ENCODE measurements at places on chromosomes 11 and 22.

DNA sequence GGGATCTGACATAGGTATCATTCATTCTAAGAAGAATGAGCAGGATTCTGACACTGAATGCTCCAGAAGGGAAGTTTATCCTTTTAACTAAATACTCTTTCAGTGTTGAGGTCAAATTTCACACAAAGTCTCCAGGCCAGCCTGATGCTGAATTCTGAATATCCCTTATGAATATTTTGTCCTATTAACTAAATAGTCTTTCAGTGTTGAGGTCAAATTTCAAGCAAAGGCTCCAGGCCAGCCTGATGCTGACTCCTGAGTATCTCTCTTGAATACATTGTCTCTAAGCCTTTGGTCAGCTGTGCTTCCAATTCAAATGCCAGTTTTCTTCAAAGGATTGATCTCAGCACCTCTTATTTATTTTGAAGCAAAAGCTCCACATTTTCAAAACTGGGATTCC lies 676.8 kb downstream of the NTM start:
- no peak for DNase-seq

DNA sequence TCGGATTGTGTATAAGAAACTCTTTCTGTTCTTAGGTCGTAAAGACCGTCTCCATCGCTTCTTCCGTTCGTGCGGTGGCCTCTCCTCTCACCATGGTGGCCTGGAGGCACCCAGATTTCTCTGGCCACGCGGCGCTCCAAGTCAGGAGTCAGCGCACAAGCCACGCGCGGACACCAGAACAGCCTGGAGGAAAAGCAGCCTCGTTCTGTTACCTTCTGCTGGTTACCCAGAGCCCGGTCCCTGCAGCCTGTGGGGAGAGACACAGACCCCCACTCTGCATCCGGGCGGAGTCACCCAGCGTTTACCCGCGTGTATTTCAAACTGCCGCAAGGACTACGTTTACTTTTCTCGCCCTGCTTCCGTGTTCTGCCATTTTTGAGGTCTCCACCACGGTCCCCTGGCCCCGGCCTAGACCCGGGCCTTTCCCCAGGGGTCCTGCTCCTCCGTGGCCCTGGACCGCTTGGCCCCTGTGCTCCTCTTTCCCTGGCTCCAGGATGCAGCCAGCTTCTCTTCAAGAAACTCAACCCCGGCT lies 776.1 kb downstream of the BRD1 start:
- no peak for DNase-seq

DNA sequence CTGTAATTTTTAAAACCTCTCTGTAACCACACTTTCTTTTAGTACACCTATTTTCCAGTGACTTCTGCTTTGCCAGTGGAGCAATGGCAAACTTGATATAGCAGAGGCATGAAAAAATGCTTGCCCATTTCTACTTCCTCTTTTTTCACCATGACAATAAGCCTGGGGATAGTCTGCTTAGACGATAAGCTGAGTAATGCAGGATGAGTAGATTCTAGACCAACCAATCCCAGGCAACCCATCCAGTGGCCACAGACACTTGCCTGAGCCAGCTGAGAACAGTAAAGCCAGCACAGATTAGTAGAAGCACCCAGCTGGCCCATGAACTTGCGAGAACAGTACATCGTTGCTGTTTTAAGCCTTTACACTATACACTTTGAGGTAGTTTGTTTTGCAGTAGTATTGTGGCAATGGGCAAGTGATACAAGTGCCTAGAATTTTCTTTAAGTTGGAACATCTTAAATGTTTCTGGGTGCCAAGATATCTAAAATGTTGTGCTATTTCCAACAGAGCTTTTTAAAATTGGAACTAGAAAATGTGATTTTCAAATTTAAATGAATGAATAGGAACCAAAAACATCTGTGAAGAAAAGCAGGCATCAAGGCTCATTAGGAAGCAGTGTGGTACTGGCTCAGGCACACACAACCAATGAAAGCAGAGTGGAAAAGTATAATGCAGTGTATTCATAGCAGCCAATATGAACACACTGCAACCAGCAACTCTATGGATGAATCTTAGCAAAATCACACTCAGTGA lies 37.7 kb downstream of the DDI1 start:
- no peak for DNase-seq

DNA sequence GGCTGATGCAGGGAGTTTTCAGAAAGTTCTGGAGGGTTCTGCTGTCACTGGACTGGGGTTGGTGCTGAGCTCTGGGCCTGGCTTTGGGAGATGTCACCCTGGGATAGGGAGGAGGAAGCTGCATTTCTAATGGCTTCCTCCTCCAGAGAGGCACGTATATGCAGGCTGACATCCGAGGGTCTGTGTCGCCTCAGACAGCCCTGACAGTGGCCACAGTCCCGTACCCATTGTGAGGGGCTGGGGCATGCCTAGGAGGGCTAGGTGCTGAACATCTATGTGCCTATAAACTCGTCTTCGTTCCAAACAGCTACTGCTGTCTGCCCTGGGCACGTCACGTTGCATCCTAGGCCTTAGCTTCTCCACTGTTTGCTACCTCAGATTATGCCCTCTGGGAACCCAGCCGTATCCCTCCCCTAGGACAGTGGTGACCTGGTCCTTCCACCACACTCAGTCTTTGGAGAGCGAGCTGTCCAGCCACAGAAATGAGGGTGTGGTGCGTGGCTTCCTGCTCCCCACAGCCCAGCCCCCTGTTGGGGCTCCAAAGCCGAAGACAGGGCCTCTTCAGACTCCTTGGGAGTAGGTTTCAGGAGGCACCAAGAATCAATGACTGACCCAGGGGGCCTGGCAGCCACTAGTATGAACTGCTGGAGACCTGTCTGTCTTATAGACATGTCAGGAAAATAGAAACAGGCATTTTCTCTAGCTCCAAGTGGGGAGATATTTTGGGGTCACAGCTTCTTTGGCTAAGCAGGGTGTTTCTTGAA lies 26.4 kb downstream of the ADAMTS15 start:
- no peak for DNase-seq

DNA sequence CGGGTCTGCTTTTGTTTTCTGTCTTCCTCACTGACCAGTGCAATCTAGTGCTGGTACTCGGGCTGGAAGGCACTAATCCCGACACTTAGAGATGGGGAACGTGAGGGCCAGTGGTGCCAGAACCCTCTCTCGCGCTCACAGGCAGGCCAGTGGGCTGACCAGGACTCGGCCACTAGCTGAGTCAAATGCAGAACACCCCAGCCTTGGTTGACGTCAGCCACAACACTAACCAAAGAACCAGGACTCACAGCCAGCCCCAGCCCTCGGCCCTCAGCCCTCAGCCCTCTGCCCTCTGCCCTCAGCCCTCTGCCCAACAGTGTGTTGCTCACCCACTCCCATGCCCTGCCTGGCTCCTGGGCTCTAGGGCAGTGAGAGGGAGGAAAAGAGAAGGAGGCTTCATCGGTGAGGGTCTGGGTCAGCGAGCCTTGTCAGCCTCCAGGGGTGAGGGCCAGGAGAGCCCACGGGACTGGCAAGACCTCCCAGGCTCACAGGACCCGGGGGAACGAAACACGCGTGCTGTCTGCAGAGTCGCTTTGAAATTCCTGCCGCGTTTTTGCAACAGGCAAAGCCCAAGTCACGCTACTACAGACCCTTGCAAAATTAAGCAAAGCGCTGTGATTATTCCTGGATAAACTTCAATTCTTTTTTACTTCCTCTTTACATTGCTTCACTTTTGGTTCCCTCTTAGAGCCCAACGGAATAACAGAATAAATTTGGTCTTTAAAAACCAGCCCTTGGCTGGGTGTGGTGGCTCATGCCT lies 27.5 kb downstream of the KIAA0930 start:
- DNase-seq, result no peak

DNA sequence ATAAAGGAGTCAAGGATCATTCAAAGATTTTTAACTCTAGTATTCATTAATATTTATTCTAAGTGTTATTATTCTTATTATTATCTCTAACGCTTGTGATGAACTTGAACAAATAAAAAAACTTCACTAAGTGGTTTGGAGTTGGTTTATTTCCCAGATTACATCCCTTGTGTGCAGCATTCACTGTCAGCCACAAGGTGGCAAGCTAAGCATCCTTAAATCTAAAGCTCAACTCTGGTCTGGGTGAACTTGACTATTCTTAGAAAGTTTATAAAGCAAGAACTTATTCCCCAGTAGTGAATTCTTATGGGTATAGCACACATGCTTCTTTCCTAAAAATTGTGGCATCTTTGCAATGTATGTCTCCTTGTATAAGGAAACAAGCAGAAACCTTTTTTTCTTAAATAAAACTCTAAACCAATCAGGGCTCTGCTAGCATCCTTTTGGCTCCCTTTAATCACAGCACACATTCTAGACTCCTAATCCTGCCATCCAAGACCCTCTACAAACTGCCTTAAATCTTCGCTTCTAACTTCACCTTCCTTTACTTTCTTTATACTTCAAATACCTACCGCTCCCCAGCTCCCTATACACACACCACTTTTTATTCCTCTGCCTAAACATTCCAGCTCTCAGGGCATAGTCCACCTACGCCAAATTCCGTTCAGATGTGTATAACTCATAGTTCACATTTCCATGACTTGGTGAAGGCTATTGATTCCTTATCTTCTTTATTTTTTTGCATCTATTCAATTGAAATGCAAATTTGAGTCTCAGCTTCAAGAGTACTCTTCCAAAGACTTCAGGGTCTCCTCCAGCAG lies 1068.8 kb downstream of the DLG2 start:
- no peak for DNase-seq

- DNase-seq, result no peak
These were observed 37.7 kb downstream of the TPCN2 start for GRCh38 chr11:69086152-69087132.

- no peak for DNase-seq
These were observed 291.8 kb downstream of the AASDHPPT start for GRCh38 chr11:106369224-106369623.

GRCh38 chr11:131767421-131767820 lies 397.0 kb downstream of the NTM start:
- no peak for DNase-seq

- DNase-seq, result no peak
These were observed 16.3 kb upstream of the OPCML start for GRCh38 chr11:133548641-133549040.

DNA sequence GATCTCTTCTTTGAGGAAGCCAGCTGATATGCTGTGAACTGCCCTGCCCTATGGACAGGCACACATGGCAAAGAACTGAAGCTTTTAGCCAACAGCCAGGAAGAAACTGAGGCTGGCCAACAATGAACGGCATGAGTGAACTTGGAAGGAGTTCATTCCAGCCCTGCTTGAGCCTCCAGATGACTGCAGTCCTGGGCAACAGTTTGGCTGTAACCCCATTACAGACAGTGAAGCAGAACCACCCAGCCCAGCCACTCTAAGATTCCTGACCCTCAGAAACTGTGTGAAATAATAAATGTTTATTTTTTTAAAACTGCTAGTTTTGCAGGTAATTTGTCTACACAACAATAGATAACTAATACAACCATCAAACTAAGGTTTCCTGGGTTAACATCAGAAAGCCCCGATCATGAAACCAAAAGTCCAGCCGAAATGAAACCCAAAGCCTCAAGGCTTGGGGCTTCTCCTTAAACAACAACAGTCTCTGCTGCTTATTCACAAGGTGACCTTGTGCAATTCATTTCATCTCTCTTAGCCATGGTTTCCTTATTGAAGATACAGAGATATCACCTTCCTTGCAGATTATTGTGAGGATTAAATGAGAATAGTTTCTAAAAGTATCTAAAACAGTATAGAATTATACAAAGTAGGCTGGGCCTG lies 31.4 kb downstream of the PAK1 start:
- DNase-seq, result no peak

GRCh38 chr11:65290448-65291165 lies 24.1 kb upstream of the CDC42EP2 start:
- peak; percentile 90 for DNase-seq

GRCh38 chr11:76701294-76702040 lies 30.9 kb upstream of the LRRC32 start:
- no peak for DNase-seq

DNA sequence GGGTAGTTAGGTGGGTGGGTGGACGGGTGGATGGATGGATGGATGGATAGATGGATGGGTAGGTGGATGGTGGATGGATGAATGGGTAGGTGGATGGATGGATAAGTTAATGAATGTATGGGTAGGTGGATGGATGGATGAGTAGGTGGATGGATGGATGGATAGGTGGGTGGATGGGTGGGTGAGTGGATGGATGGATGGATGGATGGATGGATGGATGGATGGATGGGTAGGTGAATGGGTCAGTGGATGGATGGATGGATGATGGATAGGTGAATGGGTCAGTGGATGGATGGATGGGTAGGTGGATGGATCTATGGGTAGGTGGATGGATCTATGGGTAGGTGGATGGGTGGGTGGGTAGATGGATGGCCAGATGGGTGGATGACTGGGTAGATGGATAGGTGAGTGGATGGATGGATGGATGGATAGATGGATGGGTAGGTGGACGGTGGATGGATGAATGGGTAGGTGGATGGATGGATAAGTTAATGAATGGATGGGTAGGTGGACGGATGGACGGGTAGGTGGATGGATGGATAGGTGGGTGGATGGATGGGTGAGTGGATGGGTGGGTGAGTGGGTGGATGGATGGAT lies 41.5 kb upstream of the RTL6 start:
- no peak for DNase-seq

- DNase-seq, result no peak
These were observed 274.7 kb downstream of the CASP12 start for GRCh38 chr11:104623518-104623917.

- no peak for DNase-seq
These were observed 20.8 kb upstream of the RFPL3 start for GRCh38 chr22:32336771-32337424.

DNA sequence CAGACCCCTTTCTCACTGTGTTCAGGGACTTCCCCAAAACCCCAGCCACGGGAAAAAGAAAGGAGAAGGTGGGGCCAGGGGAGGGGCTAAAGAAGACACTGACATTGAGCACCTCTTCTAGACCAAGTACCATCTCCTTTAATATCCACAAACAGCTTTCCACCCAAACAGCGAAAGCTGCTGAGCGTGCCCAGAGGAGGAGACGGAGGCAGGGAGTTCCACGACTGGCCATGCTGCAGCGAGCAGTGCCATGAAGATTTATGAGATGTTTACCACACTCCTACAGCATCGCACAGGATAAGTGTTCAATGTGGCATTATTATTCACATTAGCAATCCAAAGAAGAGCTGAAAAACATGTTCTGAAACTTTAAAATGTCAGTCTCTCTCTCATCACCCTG lies 127.4 kb downstream of the LARGE1 start:
- DNase-seq, result no peak

DNA sequence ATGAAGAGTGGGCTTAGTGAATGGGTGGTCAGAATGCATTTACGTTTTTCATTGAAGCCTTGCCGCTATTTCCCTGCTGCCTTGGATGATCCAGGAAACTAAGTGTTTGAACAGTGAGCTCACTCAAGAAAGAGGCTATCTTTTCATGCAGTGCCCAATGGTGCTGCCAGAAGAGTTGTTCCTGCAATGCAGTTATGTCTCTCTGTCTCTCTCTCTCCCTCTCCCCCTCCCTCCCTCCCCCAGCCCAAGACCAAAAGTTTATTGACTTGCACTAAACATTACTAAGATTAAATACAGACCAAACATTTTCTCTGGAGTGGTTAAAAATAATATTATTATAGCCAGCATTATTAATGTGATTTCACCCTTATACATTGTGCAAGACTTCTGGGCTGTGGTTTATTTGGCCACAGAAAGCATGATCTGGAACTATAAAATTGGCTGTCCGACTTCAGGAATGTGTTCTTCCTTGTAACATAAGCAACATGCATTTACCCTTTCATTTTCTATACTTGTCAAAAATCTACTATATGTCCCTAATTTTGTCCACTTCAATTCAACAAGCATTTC lies 6.6 kb upstream of the FUT4 start:
- DNase-seq, result no peak
